AG09319 (cell line): ENCODE measurements at places on chromosomes 12 and 14.

DNA sequence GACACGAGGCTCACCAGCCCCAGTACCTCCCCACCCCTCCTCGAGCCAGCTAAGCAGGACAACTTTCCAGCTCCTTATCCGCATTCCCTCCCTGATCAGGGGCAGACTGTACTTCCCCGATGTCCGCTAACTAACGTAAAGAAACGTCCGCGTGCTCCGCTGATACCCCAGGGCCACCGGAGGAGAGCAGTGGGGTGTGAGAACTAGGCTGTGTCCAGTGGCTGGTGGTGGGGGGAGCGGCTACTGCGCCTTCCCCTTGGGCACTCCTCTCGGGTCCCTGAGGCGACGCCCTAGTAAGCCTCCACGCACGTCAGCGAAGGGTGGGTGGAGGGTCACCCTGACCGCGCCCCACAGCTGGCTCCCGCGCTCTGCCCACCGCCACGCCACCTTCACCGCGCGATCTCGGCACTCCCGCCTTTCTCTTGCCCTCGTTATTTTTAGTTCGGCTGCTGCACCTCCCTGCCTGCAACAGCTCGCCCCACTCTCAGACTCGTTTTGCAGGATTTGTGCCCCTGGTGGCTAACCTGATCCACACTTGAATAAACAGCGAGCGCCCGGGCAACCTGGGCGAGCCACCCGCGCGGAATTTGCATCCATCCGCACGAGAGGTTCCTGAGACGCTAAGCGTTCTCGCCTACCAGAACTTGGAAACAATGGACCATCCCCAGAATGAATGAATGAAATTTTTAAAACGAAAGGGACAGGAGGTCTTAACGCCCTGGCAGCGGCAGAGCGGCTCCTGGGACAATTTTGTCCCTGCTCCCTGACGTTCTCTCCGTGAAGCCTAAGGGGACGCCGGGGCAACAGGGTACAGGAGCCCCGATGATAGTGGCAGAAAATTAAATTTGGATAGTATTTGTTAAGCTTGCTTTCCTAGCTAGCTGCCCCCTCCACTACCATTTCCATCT, 6.9 kb upstream of the BMP4 start:
- DNase-seq = no peak

- DNase-seq = no peak
Observed at GRCh38 chr12:24408305-24408704, 458.8 kb upstream of the SOX5 start.

DNA sequence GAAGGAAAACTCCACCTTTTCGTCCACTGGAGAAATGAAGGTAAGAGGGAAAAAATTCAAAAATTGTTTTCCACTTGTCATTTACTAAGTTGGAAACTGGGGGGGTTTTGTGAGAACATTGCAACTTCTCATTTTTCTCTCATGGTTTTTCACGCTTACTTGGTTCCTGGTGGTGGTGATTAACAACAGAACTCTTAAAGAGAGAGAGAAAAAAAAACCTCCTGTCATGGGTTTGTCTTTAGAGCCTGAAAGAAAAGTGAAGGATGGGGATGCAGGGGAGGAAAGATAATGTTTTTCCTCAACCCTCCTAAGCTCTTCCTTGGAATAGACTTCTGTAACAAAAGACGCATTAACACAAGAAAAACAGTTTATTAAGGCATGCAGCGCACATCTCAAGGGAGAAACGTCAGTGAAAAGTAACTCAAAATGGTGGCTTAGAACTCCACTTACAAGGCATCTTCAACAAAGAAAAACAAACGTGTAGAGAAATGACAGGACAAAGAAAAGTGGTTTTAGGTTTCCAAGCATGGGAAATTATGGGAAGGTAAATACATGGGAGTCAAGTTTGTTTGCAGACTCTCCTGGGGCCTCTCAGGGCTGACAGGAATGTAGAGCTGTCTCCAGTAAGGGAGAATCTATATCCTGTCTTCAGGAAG, 81.9 kb upstream of the ATF7IP start:
- no peak for DNase-seq

DNA sequence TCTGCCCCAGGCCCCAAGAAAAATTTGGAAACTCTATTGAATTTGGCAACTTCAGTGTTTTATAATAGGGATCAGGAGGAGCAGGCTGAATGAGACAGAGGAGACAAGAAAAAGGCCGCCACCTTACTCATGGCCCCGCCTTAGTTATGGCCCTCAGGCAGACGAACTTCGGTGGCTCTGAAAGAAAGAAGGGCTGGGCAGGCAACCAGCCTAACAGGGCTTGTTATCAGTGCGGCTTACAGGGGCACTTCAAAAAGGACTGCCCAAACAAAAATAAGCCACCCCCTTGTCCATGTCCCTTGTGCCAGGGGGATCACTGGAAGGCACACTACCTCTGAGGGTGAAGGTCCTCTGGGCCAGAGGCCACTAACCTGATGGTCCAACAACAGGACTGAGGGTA, 146.3 kb upstream of the ATF7IP start:
- no peak for DNase-seq

DNA sequence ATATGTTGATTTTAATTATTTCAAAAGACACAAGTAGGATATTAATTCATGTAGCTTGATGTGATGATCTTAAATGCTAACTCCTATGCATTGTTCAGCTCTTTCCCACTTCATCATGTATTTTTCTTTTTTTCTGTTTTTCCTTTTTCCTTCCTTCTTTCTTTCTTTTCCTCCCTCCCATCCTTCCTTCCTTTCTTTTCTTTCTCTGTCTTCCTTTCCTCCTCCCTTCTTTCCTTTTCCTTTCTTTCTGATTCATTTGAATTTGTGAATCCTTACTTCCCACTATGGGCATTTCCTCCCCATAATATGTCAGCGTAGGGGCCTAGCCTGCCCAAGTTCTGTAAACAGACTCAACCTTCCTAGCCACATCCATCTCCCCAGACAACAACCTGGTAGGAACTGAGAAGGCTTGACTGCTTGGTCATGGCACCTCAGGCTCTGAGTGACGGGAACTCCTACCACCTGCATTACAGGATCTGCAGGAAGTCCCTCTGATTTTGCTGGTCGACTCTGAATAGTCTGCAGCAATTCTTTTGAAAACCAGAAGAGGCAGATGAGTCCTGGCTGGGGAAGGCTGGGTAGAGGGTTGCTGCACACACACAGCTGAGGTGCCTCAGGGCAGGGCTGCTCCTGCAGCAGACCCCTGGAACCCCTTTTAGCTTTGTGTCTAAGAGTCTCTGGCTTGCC, 33.4 kb upstream of the BHLHE41 start:
- DNase-seq = no peak

DNA sequence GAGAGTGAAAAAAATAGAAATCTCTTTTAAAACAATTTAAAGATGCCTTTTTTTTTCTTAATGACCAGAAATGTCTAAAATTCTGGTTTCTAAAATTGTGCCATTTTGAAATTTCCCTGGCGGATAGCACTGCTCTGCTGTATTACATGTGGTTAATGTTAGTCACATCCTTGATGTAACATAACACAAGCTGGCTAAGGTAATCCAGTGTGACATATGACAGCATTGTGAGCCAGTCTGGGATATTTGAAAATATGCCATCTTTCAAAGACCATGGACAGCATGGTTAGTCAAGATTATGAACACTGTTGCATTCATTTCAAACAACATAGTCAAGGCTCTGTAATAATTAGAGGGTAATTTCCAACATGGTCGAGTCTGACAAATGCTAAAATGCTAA, 133.2 kb downstream of the ALX1 start:
- DNase-seq = no peak

GRCh38 chr12:47085815-47086252, 6.1 kb upstream of the AMIGO2 start:
- DNase-seq = no peak

DNA sequence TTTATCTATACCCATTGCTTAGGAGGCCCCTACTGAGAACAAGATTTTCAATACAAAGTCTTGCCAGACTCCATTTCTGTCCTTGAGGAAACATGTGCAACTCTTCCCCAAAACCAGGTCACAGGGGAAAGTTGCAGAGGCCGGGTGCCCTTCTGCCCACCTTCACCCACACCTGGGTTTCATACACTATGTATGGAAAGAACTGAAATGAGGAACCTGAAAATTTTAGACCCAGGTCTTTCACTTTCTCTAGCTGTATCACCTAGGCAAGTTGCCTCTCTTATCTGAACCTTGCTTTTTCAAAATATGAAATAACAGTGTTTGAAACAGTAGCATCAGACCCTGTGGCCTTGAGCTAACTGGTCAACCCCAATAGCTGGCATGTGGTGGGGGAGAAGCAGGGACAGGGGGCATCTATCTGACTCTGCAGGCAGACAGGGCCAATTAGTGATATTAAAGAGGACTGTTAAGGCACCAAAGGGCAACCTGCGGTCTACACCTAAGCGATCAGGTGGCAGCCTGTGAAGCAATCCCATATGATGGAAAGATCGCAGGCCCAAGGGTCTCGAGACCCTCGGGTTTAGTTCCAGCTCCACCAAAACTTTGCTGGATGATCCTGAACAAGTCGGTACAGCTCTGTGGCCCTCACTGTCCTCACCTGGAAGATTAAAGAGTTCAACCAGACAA, 346.5 kb downstream of the BCL11B start:
- no peak for DNase-seq

DNA sequence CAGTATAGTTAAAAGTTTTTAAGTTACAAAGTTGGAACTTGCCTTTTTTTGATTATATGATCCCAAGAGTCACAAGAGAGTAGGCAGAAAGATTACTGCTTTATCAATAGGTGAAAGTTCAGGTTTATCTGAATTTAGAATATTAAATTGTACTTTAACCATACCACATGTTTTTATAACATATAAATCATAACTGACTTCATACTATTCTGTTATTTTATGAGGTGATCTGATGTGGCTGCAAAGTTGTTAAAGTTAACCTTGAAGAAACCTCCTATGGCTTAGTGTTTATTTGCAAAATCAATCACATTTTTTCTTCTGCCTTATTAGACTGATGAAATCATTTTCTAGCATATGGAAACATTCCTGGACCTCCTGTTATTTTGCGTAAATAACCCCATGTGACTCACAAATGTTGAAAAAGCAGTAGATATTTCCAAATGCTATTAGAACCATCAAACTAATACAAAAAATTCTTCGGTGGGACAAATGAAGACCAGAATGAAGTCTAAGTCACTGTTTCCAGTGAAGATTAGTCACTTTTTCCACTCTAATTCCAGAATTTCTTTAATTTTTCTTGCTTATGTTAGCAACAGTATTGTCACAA, 132.1 kb downstream of the RAD51B start:
- DNase-seq = no peak
